ENCODE measurements at places on chromosomes 5 and 9.

GRCh38 chr5:155103146-155103545 lies 89.6 kb downstream of the KIF4B start:
- DNase-seq, result no peak

DNA sequence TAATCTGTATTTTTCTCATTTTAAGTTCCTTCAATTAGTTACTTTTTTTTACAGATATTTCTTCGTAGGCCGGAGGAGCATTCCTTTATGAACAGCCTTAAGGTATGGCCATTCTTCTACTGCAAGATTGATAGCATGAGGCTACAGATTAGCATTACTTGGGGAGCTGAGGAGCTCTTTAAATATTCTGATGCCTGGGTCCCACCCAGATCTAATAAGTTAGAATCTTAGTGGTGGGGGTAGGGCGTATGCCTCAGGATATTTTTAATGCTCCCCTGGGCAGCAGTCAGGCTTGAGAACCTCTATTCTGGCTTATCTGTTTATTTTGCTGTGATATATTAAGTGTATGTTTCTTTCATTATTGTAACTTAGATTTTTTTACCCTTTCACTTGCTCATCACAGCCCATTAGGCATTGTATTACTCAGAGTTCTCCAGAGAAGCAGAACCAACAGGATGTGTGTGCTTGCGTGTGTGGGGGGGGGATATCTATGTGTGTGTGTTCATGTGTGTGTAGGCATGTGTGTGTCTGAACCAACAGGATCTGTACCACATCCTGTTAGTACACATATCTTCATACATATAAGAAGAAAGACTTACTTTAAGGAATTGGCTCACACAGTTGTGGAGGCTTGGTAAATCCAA lies 91.8 kb upstream of the MTAP start:
- no peak for DNase-seq

DNA sequence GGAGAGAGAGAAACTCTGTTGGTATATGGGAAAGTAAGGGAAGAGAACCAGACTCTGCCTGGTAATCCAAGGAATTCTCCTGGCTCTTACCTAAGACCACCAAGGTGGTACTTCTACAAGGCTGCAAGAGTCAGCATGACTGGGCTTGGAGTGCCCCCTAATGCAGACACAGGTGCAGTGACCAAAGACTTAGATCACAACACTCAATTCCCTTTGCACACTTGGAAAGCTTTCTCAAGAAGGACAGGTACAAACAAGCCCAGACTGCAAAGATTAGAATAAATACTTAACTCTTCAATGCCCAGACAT lies 25.2 kb downstream of the UGT3A2 start:
- DNase-seq, result no peak

DNA sequence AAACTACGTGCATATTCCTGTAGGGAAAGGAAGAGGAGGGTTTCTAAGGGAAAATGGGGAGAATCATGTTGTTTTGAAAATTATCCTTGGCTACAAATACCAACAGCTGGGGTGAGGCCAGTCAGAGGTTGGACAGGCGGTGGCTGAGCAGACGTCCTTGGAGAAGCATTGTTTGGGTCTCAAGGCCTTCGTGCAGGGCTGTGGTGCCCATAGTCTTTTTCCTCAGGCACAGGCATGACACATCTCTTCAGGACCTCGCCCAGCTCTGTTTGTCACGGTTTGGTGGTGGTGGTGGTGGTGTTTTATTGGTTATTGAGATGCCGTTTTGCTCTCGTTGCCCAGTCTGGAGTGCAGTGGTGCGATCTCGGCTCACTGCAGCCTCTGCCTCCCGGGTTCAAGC lies 27.8 kb upstream of the EGFL7 start:
- no peak for DNase-seq

DNA sequence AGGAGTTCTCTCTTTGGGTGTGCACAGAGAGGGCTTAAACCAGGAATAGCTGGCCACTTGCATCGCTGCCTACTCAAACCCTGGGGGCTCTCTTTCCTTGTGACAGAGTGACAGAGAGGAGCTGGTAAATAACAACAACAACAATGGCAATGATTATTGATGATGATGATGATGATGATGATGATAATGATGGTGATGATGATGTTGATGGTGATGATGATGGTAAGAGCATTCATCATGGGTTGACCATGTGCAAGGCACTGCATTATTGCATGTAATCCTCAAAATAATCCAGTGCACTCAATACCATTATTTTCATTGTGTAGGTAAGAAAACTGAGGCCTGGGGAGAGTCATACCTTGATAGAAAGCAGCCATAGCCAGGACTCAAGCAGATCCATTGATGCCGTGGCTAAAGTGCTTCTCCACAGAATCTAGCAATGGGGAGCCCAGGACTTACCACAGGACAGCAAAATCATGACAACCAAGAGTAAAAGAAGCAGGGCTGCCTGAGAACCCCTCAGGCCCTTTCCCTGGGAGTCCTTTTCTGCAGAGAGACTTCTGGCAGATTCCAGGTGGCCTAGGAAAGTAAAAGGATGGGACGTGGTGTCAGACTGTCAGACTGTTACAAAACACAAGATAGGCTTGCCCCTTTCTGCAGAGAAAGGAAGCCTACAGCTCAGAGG lies 4.8 kb downstream of the FOXI1 start:
- DNase-seq, result no peak

DNA sequence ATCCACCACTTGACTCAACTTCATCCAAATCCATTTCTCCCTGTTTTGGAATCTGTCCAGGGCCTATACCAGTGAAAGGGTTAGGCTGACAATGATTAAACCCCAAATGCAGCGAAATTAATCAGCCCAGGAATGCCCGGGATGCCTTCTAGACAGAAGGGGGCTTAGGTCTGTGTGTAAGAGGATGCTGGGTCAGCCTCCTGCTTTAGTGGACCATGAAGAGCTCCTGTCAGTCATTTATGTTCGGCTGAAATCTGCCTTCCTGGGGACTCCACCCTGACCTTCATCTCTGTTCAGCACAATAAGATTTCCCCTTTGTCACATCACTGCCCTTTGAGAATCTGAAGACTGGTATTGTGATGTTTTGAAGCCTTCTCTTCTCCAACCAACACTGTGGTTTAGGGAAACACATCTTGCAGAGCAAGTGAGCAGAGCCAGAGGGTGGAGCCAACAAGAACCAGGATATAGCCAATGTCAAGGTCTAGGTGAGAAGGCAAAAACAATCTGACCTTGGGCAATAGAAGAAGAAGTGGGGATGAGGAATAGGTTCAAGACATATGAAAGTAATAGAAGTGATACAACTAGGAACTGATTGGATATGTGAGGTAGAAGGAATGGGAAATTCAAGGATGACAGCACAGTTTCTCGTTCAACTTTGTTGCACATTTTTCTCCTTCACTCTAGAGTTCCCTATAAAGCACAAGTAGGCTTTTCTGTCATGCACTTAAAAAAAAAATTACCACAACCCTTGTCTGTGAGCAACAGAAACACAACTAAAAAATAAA lies 234.4 kb downstream of the ARHGAP26 start:
- no peak for DNase-seq

- no peak for DNase-seq
These were observed 22.0 kb downstream of the PAM start for GRCh38 chr5:102777099-102777498.

- no peak for DNase-seq
These were observed 13.9 kb downstream of the TLR4 start for GRCh38 chr9:117718085-117718484.

GRCh38 chr5:171433352-171433698 lies 13.9 kb downstream of the FGF18 start:
- no peak for DNase-seq

GRCh38 chr9:121171236-121171635 lies 30.4 kb downstream of the RAB14 start:
- DNase-seq, result no peak

All from NCI-H187 (cell line).